ENCODE measurements at places on chromosomes 5 and 9.

GRCh38 chr5:74226716-74227485 lies 413.6 kb downstream of the ENC1 start:
- DNase-seq, result no peak

DNA sequence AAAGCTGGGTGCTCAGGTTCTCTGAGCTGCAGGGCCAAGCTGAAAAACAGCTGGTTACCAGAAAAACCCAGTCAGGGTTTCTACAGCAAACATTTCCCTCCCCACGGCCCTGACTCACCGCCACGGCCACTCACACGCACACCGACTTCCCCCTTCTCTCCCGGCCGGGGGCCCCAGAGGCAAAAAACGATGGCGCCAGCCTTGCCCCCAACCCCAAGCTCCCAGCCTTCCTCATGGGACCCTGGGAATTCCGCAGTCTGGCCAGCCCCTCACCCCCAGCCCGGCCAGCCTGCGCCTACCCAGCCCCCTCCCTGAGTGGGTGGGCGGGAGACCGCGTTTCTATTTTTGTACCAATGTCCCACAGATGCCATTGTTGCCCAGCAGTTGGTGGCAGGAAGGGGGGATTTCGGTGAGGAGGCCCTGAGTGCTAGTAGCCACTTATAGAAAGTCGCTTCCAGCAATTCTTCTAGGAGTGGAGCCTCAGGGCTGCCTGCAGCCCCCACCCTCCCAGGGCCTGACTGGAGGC lies 18.4 kb downstream of the ENG start:
- DNase-seq, result no peak

GRCh38 chr5:57586649-57587048 lies 104.0 kb upstream of the ACTBL2 start:
- DNase-seq, result no peak

- DNase-seq, result no peak
Observed at GRCh38 chr9:120386390-120387131, 193.4 kb downstream of the CDK5RAP2 start.

DNA sequence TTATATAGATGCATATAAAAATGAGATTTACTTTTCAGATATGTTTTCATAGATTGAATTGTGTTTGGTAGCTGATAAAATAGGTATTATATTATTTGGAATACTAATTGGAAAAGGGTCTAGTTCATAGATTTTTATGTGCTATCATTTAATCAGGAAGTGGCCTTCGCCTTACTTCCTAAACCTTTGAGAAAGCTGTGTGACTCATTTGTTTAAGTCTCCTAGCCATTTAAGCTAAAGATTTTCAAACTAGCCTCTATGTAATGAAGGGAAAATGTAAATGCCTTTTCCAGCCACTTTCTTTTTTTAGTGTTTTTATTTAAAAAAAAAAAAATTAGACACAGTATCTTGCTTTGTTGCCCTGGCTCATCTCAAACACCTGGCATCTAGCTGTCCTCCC lies 97.5 kb downstream of the DMXL1 start:
- no peak for DNase-seq

- no peak for DNase-seq
Observed at GRCh38 chr5:139592289-139592688, 31.1 kb downstream of the UBE2D2 start.

DNA sequence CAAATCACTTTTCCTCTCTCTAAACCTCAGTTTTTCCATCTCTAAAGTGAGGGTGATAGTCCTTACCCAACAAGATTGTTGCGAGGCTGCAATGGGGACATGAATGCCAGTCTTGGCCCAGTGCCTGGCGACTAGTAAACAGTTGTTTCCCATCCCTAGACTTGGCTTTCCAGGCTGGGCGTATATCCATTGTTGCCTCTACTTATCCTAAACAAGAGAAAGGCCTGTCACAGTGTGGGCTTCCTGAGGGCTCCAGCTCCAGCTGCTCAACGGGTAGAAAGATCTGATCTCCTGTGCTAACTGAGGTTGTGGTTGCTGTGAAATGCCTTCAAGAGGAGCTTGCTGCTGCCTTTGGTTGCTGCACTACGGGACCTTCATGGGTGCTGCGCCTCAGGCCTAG lies 142.0 kb downstream of the NSG2 start:
- no peak for DNase-seq

- no peak for DNase-seq
Observed at GRCh38 chr5:3030511-3031165, 279.2 kb upstream of the IRX2 start.
